A549 treated with CpdA at 1 μM for 4 hours (cell line): ENCODE measurements at places on chromosomes 6 and 20. TPM values are rescaled to one million over a fixed set of nuclear protein-coding genes. Genes with fewer than 3 reads are reported as not detected.

The ZC2HC1B gene
- total RNA-seq = not detected in 5 replicates

The TPD52L1 gene
- 42.4 to 51.4 TPM (median 42.9 TPM) in 5 replicates for total RNA-seq

The LIME1 gene
- total RNA-seq = 6.2 to 10.5 TPM (median 8.5 TPM) in 5 replicates

The ENPP1 gene
- 1.0 to 2.2 TPM (median 1.6 TPM) in 5 replicates for total RNA-seq

The PRDM1 gene
- total RNA-seq = 3.1 to 4.5 TPM (median 4.2 TPM) in 5 replicates

The TSBP1 gene
- total RNA-seq = not detected in 5 replicates

The GFRAL gene
- total RNA-seq = not detected in 5 replicates

The GLP1R gene
- not detected in 5 replicates for total RNA-seq

The NFATC2 gene
- 6.4 to 8.7 TPM (median 7.7 TPM) in 5 replicates for total RNA-seq

The OPN5 gene
- total RNA-seq = not detected in 5 replicates

The RGS19 gene
- total RNA-seq = 13.7 to 27.6 TPM (median 23.8 TPM) in 5 replicates

The AVP gene
- not detected in 5 replicates for total RNA-seq

The HSPA12B gene
- 0.17 to 0.52 TPM (median 0.47 TPM) in 5 replicates for total RNA-seq

The AKAP12 gene
- total RNA-seq = 68.2 to 140 TPM (median 103 TPM) in 5 replicates

The ANKRD66 gene
- total RNA-seq = not detected in 5 replicates

The SLC22A3 gene
- 33.6 to 41.1 TPM (median 38.2 TPM) in 5 replicates for total RNA-seq

The SLC9A8 gene
- 7.3 to 9.3 TPM (median 8.3 TPM) in 5 replicates for total RNA-seq

The UBE2C gene
- 235 to 274 TPM (median 255 TPM) in 5 replicates for total RNA-seq

The ARMC2 gene
- 1.4 to 2.3 TPM (median 1.9 TPM) in 5 replicates for total RNA-seq
